ENCODE measurements at places on chromosomes 4 and X. TPM values are rescaled to one million over a fixed set of nuclear protein-coding genes. Genes with fewer than 3 reads are reported as not detected.

DNA sequence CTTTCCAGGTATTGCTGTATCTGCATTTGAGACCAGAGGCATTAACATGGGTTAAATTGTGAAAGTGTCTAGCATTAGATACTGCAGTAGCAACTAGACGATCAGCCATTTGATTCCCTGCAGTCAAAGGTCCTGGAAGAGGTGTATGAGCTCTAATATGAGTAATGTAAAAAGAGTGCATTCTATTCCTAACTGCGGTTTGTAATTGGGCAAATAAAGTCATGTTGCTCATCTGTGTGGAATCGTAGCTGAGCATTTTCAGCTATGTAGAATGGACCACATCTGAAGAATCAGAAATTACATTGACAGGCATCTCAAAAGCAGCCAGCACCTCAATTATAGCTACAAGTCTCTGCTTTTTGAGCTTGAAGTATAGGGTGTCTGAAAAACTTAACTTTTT is 157.6 kb downstream of the ZNF518B start:
- DNase-seq, result no peak
- no peak overlapping the region for H3K4me3 ChIP-seq
- H3K36me3 ChIP-seq, result no peaks in the 10 kb centered on the region
- no peak overlapping the region for H3K27ac ChIP-seq

MUC7 gene
- not detected for total RNA-seq

CFI gene
- not detected for total RNA-seq

- DNase-seq, result no peak
- H3K4me1 ChIP-seq, result peaks cover 46% of the 10 kb centered on the region
- no peak overlapping the region for H3K27ac ChIP-seq
- H3K4me3 ChIP-seq, result no peak overlapping the region
- peaks cover 21% of the 10 kb centered on the region for H3K36me3 ChIP-seq
Measured at GRCh38 chr4:6938237-6938636, 28.6 kb downstream of the TBC1D14 start.

NUDT11 gene
- 3.6 TPM for total RNA-seq

DNA sequence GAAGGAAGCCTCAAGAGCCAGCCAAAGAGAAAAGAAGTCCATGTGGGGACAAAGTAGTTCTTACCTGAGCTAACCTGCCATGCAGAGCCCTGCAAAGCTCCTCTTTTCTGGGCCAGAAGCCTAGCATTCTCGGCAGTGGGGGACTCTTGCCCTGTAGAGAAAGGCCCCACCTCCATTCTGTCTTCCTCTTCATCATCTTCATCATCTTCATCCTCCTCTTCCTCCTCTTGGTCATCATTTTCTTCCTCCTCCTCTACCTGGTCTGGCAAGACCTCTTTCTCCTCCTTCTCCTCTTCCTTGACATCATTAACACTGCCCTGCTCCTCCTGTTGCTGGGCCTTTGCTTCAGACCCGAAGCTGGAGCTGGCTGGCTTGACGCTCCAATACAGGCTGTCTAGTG is 16.7 kb downstream of the LAS1L start:
- H3K4me1 ChIP-seq, result peaks cover 3% of the 10 kb centered on the region
- no peak overlapping the region for H3K27ac ChIP-seq
- H3K36me3 ChIP-seq, result peaks cover 30% of the 10 kb centered on the region
- H3K4me3 ChIP-seq, result no peak overlapping the region

Measured in activated CD4-positive, alpha-beta T cell treated with anti-CD3 and anti-CD28 coated beads, Interleukin-2, amount 10 ng/mL, durations not matched to agents 24 days and 14 days (primary cell).